ENCODE measurements at places on chromosomes 7 and 10.
A peak's percentile ranks its signal among the peaks of the same experiment; 100 is the strongest.

DNA sequence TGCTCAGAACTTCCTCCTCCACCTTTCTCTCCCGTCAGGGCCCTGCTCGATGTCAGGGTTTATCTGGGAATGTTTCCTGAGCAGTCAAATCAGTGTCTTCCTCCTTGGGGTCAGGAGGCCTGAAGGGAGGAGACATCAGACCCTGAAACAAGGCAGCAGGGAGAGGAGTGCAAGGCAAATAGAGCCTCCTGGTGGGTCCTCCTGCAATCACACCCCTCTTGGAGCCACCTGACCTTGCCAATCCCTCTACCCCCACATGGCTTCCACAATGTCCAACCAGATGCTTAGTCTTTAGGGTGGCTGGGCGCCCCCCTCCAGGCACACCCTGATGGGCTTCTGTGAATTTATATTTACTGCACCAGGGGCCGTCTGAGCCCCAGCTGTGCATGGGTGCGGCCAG, 12.2 kb downstream of the GPR26 start:
- no peak for DNase-seq

- DNase-seq, result peak; percentile 2
Observed at GRCh38 chr10:80596391-80597257, 58.9 kb downstream of the SH2D4B start.

- DNase-seq, result no peak
Observed at GRCh38 chr10:66642217-66642616, 283.6 kb upstream of the LRRTM3 start.

GRCh38 chr7:28695300-28696295, 262.5 kb downstream of the TRIL start:
- no peak for DNase-seq

DNA sequence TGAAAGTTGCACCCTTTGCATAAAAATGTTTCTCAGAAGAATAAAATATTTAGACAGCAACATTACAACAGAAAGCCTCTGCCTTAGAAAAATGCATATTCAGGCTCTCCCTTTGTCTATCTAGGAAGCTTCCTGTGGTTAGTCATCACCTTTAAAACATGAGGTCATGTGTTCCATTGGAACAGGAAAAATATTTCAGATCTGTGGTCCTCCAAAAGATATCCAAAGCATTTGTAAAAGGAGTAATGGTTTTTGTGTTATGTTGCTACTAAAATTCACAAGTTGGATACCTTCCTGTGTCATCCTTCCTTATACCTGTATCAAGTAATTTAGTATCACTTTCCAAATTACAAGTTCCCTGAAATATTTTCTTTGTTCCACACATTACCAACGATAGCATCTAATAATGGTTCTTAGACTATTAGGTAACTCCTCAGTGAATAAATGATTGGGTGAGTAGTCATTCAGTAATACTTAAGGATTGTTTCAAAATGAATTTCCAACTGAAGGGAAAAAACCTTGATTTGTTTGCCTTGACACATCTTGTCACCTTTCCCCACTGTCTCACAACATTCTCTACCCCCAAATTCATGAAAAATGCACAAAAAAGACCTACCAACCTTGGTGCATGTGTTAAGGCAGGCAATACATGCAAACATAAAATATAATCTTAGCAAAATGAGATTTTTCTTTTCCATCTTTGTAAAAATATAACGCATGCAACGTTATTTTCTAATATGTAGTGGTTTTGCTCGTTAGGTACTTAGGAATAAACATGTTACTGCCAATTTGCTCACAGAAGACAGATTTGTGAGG, 19.7 kb upstream of the RHOBTB1 start:
- DNase-seq, result no peak

DNA sequence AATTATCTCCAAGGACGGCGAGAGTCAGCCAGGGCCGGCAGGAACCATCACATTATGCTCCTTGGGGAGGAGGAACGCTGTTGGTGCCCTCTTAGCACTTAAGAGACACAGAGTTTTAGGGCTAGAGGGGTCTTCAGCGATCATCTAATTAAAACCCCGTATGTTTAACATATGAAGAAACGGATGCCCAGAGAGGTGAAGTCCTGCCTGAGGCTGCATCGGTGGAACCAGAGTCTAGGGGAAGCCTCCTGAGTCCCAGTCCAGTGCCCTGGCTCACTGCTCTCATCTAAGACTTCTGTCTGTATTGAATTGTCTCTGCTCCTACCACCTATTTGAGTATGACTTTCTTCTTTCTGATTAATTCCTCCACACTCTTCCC, 688 bp upstream of the ABCB4 start:
- DNase-seq, result no peak

DNA sequence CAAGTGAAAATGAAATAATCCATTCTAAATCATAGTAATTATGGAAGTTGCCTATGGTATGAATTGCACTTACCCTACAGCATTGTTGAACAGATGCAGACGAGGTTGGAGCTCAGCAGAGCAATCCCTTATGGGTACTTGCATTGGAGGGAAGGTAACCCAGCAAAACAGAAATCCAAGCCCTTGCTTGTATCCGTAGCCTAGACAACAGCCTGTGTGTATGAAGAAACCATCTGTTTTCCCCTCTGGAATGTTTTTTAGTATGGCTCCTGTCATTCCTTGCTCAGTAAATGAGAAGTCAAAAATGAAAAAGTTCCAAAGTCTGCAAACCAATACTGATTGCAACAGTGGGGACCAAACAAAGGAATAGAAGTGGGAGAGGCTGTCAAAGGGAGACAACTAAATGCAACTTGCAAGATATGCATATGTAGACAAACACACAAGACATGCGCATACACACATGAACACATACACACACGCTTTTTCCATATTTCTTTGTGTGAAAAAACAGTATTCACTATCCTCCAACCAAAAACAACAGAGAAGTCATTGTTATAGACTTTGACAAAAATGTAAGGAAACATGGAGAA, 260.8 kb downstream of the DYNC1I1 start:
- no peak for DNase-seq

GRCh38 chr7:1537535-1538412, 7.3 kb downstream of the MAFK start:
- DNase-seq, result no peak

DNA sequence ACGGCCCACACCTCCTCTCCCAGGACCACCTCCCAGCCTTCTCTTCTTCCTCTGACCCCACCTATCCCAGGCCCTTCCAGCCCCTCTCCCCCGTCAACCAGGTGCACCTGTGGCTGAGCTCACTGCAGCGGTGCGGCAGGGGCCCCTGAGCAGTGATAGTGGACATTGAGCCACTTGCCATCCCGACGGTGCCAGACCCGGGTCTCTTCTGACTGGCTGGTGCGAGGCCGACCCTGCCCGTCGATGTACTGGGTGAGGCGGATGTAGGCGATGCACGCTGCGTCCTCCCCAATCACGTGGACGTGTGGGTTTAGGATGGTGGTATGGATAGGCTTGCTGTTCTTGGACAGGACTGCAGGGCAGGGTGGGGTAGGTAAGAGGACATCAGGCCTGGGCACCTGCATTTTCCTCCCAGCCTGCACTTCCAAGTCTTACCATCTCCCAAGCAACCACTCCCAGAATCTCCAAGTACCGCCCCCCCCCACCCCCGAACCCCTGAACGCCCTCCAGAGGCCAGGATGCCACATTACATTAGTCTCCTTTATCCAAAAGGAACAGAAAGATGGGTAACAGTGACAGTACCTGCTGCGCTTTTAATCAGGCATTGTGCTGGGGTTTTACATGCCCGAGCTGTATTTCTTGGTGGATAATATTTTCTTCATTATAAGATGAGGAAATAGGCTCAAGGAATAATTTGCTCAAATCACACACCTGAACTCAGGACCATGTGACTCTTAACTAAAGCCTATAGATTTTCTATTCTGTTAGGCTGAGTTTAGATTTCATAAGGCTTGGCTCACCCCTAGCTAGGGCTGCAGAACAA, 3.7 kb upstream of the NDST2 start:
- DNase-seq, result no peak

- no peak for DNase-seq
Observed at GRCh38 chr7:7257899-7258692, 75.8 kb downstream of the C1GALT1 start.

GRCh38 chr7:39184391-39184790, 206.7 kb downstream of the POU6F2 start:
- DNase-seq, result no peak

DNA sequence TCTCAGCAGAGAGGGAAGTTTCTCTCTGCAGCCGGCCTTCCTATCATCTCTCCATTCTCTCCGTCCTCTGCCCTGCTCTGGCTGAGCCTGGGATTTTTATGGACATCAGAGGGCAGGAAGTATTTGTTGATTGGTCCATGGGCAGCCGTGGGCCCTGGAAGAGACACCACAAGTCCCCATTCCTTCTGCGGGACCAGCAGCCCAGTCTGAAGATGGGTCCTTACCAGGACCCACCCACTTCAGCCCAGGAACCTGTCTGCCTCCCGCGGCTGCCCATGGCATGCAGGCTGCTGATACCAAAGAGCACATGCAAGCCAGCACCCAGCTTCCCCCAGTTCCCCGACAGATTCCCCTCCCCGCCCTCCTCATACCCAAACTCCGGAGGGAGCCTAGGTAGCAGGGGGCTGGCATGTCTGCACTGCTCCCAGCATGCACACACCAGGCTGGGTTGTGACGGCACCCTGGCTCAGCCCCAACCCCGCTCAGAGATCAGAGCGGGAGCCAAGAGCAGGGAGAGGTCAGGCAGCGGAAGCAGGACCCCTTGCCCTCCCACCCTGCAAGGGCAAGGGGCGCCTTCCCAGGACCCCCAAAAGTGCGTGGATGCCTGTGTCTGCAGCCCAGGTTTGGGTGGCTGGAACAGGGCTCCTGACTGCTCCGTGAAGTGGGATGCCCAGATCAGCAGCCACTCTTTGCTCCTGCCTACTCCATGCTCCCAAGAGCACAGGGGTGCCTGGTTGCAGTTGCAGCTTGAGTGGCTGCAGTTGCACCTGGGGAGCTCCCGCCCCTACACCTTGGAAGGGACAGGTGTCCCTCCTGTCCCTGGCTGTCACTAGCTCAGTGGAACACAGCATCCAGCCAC, 538.6 kb upstream of the POT1 start:
- no peak for DNase-seq

DNA sequence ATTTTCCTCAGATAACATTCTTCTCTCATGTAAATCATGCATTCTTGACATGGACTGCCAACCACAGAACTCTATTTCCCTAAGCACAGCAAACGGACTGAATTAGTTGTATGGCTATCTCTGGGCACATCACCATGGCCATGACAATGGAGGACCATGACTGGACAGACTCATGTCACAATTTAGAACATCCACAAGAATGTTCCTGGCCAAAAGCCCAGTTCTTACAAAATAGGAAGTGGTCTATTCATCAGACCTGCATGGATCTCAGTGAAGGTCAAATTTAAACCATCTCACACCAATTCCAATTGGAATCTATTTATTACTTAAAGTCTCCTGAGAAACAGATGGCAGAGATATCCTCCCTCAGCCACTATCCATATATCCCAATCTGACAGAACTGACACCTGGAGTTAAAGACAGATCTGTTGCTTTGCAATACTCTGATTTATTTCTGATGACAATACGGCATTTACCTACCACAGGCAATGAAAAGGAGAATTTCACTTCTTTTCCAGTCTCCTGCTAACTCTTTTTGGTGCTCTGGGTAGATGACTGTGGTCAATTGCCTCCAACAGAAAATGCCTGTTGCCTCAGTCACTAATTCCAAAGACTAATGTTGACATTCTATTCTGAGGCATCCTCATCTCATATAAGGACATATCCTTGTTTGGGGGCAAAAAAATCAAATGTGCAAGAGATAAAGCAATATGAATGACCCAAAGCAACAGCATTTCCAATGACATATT, 254.8 kb downstream of the HTR7 start:
- no peak for DNase-seq

DNA sequence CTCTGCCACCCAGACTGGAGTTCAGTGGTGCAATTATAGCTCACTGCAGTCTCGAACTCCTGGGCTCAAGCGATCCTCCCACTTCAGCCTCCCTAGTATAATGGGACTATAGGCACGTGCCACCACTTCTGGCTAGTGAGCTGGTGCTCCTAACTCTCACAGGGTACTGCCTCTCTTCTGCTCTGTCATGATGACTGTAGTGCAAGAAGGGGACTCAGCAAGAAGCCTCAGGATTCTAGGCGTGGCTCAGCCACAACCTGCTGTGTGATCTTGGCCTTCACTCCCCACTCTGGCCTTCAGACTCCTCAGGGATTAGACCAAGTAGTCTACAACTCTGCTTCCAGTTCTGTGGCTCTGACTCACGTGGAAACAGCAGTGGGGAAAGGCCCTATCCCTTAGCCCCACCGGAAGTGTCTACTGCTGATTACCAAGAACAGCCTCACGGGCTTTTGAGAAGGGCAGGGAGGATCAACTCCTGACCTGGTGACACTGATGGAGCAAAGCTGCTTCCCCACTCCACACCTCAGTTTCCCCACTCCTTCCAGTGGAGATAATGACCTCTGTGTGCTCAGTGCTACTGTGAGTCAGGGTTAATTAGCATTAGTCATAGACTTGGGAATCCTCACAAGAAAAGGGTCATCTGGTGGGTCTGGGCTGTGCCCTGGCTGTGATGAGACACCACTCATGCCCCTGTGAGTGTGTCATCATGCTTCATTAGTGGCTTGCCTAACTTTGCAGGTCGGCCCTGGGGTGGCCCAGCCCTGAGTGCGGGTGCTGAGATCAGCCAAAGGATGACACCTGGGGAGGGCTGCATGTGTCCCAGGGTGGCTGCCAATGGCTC, 41.1 kb downstream of the ZC3HC1 start:
- no peak for DNase-seq

DNA sequence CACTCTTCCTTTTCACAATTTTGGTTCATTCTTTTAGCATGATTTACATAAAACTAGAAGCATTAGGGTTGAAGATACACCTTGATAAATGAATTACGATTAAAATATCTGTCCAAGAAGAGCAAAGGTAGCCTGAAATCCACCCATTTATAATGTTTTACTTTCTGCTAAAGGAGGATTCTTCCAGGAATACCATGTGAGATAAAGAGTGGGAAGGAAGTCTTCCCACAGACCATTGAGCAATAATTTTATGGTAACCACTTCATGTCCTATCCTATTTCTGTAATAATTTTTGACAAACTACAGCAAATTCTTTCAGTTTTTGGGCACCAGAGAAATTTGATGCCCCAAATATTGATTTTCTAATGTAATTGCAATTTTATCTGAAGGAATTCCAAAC, 150.6 kb upstream of the STEAP4 start:
- DNase-seq, result no peak

DNA sequence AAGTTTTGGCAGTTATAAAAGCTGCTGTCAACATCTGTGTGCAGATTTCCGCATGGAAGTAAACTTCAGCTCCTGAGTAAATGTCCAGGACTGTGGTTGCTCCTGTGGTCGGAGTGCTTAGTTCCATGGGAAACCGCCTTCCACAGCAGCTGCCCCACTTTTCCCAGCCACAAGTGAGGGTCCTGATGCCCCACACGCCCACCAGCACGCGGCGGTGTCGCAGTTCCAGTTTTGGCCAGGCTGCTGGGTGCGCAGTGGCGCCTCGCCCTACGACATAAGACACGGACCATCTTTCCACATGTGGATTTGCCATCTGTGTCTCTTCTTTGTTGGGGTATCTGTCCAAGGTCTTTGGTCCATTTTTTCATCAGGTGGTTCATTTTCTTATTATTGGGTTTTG, 167.1 kb downstream of the DIP2C start:
- no peak for DNase-seq

GRCh38 chr7:18401757-18402156, 93.8 kb upstream of the HDAC9 start:
- DNase-seq, result no peak

GRCh38 chr7:51620706-51621105, 304.1 kb upstream of the COBL start:
- DNase-seq, result no peak

Data from stimulated activated CD8-positive, alpha-beta memory T cell treated with anti-CD3 and anti-CD28 coated beads, Interleukin-7, amount 100 ng/mL, for 1 hour (primary cell).